Midbrain (tissue), 1 donor: ENCODE measurements at places on chromosomes 16 and 17.
A peak's percentile ranks its signal among the peaks of the same experiment; 100 is the strongest.

GRCh38 chr16:46947900-46948547 lies 25.4 kb downstream of the DNAJA2 start:
- DNase-seq: peak; percentile 24

DNA sequence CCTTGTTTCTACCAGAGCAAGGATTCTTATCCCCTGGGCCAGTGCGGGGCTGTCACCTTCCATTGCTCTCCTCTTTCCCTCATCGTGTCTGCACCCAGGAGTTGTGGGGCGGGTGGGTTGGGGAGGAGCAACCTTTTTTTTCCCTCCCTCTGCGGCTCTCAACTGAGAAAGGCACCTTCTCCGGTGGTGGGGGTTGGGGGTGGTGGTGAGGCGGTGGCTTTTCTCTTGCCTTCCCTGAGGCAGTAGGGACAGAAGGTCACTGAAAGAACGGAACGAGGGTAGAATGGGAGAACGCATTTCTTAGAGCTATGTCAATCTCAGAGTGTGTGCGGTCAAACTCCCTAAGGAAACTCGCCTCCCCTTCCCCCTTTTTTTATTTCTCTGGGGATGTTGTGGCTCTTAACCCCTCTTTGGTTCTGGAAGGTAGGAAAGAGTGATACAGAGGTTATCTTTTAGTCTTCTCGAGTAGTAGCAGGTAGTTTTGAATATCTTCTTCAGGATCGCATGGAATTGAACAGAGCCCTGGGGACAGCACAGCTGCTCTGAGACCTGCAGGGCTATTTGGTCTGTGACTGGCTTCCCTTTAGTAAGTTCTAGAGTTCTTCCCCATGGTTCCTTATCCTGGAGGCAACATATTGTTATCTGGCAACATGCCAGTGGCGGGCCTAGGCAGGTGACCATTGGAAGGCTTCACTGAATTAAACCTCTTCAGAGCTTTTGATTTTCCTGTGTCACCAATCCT lies 994 bp downstream of the CLTC start:
- DNase-seq: peak; percentile 10

- DNase-seq: no peak
Measured at GRCh38 chr16:78396673-78397072, 297.2 kb downstream of the WWOX start.

DNA sequence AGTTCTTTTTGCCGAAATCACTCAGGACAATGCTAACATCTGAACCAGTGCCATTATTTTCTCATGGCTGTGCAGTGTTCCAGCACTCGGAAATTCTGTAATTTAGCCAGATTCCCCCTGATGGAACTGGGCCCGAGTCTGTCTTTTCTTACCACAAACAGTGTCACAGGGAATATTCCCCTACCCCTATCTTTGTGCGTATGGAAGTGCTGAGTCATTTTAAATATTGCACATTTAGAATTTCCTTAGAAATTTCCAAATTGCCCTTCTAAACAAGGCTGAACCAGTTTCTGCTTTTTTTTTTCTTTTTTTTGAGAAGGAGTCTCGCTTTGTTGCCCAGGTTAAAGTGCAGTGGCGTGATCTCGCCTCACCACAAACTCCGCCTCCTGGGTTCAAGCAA lies 88.0 kb upstream of the CREBBP start:
- DNase-seq: no peak

GRCh38 chr16:3158026-3158509 lies 23.2 kb downstream of the ZNF213 start:
- no peak for DNase-seq

- DNase-seq: peak; percentile 37
Measured at GRCh38 chr17:44912763-44913544, 2.3 kb downstream of the GFAP start.

GRCh38 chr17:66915204-66915611 lies 49.3 kb upstream of the CACNG4 start:
- DNase-seq: no peak

DNA sequence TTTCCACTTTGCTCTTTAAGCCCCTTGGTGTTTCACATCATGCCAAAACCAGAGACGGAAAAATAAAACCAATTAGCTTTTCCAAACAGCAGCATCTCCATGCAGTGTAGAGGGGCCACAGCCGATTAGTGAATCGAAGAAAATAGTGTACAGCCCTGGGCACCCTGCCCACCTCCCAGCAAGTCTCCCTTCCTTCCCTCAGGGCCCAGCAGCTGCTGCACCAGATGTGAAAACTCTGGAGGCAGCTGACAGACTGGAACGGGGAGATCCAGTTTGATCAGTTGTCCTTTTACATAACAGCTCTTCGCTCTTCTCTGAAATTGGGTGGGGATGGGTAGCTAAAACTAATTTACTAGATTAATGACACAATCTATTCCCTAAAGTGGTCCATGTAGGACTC lies 19.3 kb downstream of the TMEM11 start:
- peak; percentile 13 for DNase-seq

GRCh38 chr17:50064253-50065001 lies 8.5 kb downstream of the ITGA3 start:
- no peak for DNase-seq

GRCh38 chr16:85611444-85612190 lies 1.5 kb upstream of the GSE1 start:
- DNase-seq: peak; percentile 85

DNA sequence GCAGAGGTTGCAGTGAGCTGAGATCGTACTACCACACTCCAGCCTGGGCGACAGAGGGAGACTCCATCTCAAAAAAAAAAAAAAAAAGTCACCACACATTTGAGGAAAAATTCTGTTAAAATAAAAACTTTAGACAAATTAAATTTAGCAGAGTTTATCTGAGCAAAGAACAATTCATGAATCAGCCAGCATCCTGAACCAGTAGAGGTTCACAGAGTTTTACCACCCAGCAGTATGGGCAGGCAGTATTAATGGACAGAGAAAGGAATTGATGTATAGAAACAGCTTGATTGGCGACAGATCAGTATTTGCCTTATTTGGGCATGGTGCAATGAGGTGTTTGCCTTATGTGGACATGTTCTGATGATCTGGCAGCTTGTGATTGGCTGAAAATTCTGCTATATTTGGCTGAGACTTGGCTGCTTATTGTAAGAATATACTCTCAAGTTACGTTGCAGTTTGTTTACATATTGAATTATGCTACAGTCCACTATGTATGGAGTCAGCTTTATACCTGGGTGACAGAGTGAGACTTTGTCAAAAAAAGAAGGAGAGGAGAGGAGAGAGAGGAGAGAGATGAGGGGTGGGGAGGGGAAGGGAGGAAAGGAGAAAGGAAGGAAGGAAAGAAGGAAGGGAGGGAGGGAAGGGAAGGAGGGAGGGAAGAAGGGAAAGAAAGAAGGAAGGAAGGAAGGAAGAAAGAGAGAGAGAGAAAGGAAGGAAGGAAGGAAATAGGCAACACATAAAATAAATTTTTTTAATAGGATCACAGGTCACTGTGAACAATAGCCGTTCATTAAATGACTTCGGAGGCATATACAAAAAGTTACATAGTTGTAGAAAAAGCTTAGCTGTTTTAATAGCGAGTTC lies 14.6 kb downstream of the ABCC3 start:
- no peak for DNase-seq

GRCh38 chr17:78532922-78533640 lies 44.1 kb downstream of the DNAH17 start:
- DNase-seq: no peak

GRCh38 chr16:85553436-85554113 lies 59.5 kb upstream of the GSE1 start:
- DNase-seq: no peak

- DNase-seq: no peak
Measured at GRCh38 chr17:65523853-65524664, 37.4 kb downstream of the AXIN2 start.

DNA sequence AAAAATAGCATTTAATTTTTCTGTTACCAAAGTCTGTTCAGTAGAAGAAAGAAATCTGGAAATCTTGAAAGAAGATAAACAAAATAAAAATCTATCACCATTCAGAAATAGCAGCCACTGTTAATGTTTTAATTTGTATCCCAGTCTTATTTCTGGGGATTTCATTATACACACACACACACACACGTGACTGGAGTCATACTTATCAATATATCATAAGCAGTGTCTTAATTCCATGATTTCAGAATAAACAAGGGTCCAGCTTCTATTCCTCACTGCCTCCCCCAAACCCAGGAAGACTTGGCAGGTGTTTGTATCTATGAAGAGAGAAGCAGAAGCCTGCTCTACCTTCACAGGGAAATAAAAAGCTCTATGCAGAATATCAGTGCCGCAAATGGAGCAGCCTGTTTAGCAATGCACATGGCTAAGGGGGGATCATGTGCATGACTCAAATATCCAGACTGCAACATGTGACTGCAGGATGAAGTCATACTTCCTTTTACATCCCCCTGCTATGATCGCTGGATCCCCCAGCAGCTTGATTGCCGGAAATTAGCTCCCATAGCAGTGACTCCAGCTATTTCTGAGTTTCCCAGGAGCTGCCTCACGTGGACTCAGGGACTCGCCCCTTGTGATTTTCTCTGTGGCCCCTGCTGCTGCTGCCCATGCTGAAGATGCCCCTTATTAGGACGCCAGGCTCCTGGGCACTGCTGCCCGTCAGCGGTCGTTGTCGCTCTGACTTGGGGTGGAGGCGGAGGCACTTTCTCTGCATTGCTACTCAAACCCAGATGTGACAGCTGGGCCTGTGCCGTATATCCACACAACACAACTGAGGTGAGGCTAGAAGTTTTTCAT lies 341.0 kb downstream of the CPPED1 start:
- no peak for DNase-seq

DNA sequence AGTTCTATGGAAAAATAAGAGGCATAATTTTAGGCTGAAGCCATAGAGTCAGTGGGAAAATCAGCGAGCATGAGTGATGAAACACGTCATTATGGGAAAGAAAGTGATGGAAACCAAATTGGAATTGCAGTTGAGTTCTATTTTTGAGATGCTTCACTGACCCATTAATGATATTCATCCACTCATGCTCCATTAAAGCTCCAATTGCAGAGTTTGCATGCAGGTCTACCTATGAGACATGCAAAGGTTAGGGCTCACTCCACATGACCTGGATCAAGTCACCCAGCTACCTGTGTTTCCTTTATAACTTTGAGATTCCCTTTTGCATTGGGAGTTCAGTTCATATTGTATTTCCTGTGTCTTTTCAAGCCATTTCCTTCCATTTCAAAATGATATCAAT lies 8.0 kb upstream of the KRTAP2-4 start:
- no peak for DNase-seq

- no peak for DNase-seq
Measured at GRCh38 chr17:19372011-19372370, 6.3 kb upstream of the MAPK7 start.

- DNase-seq: no peak
Measured at GRCh38 chr16:22031483-22032083, 23.7 kb downstream of the MOSMO start.

- no peak for DNase-seq
Measured at GRCh38 chr17:8105957-8106398, 12.3 kb downstream of the ALOXE3 start.

DNA sequence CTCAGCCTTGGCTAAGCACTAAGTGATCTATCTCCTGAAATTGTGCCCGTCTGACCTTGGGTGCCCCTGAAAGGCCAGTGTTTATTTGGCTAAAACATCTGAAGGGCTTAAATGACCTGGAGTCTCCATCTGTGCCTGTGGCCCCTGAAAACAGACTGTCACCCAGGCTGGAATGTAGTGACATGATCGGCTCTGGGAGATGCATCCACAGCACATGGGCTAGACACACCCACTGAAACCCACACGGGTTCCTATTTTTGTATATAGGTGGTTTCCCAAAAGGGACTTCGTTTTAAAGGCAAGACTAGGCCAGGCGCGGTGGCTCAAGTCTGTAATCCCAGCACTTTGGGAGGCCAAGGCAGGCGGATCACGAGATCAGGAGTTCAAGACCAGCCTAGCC lies 13.5 kb downstream of the CEP295NL start:
- no peak for DNase-seq

DNA sequence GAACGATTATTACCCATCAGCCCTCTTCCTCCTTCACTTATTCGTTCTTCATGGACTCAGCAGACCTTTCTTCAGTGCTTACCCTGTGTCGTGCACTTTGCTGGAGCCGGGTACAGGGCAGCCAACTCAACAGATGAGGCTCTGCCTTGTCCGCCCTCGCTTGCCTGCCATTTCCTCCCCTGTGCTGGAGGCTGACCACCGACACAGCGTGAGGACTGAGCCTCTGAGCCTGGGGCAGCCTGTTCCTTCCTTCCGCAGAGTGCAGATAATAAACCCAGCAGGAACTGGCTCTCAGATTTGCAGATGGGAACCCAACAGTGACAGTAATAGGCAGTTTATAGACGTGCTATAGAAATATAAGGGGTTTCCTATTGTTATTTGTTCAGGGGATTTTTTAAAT lies 7.0 kb upstream of the SLC39A11 start:
- DNase-seq: no peak

DNA sequence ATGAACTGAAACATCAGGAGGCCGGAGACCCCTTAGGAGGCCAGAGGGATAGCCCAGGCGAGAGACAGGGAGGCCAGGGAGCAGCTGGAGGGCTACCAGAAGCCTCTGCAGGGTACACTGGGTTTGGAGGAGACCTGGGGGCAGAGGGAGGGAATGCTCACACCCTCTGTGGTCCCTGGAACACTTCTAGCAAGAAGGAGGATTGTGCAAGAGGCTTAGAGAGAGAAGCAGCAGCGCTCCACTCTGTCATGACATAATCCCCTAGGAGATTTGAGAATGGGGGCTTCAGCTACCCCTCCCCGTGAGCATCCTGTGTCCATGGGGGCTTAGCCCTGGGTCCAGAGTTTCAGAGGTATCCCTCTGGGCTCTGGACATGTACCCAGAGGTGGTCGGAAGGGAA lies 15.8 kb downstream of the GPR142 start:
- DNase-seq: no peak

DNA sequence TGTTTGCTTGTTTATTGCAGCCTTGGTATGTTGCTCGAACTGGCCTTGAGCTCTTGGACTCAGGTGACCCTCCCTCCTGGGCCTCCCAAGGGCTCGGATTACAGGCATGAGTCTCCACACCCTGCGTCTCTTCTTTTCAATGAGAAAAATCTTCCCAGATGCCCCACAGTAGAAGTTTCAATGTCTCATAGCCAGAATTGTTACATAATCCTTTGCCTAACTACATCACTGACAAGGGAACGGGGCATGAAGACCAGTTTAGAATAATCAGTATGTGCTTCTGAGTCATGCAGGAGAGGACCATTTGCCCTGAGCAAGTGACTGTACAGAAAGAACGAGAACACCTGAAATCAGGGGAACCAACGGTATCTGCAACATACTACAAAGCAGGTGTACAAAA lies 61.9 kb upstream of the RBBP6 start:
- DNase-seq: no peak

- no peak for DNase-seq
Measured at GRCh38 chr16:89192956-89193575, 7.3 kb downstream of the SLC22A31 start.

- no peak for DNase-seq
Measured at GRCh38 chr16:68126395-68126794, 41.2 kb downstream of the NFATC3 start.
